ENCODE measurements at places on chromosomes 3 and 15.

DNA sequence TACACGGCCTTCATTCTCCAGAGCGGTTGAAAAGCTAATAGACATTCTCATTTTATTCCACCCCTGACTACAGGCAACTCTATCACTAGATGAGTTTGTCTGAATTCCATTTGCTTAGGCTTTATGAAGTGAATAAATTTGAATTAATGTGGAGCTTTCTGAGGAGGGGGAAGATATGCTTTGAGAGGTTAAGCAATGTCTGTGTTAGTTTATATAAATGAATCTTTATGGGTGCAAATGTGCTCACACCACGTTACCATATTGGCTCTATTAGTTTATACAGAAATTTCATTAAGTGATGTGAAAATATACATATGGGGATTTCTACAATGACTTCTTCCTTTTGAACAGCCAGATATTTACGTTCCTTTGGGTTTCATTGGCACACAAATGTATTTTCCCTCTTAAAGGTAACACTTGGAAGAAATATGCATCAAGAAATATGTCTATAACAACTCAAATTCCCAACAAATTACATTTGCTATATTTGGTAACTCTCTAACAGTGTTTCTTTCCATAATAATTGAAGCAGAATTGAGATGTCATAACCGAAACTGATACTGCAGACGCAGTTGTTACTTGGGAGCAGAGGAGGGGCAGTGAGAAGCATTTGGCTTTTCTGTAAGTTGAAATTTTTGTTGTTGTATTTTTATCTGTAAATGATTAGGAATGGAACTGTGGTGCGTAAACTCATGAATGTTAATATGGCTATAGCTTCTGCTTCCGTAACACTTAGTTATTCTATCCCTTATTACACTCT lies 359.4 kb downstream of the CACNA2D3 start:
- DNase-seq, result no peak

DNA sequence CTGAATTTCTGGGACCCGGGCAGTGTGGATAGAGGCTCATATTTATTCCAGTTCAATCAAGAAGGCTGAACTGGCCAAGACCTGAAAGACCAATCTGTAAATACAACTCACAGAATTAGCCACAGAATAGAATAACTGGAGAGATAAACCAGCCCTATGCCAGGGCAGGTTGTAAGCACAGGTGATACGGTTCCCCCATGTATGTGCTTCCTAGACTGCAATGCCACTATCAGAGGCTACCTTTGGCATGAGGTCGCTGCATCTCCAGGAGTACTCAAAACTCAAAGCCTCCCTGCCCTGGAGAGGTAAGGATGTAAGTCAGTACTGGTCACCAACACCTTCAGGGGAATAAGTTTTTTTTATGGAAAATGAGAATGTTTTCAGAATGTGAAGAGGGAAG lies 235.5 kb downstream of the NR1D2 start:
- DNase-seq, result no peak

DNA sequence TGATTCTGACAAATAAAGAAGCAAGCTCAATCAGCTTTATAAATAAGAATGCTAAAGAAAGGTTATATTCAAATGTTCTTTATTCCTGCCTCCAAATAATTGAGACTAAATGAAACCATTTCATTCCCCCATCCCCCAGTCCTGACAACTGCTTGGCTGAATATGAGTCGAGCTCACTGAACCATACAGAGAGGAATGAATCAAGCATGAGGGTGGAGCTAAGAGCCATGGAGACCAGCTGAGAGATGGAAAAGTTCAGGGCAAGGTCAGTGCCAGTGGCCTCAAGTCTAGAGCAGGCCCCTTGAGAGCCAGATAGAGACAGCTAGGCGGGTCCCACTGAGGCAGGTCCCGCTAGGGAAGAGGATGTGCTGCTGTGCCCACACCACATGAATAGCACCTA lies 188.7 kb upstream of the EIF1B start:
- DNase-seq, result no peak

GRCh38 chr3:129596194-129597086 lies 10.0 kb downstream of the PLXND1 start:
- no peak for DNase-seq

GRCh38 chr15:57506422-57506821 lies 85.3 kb upstream of the MYZAP start:
- DNase-seq, result no peak

GRCh38 chr3:150736316-150736719 lies 26.7 kb downstream of the SIAH2 start:
- no peak for DNase-seq

GRCh38 chr3:160697637-160698380 lies 20.8 kb downstream of the ARL14 start:
- no peak for DNase-seq

DNA sequence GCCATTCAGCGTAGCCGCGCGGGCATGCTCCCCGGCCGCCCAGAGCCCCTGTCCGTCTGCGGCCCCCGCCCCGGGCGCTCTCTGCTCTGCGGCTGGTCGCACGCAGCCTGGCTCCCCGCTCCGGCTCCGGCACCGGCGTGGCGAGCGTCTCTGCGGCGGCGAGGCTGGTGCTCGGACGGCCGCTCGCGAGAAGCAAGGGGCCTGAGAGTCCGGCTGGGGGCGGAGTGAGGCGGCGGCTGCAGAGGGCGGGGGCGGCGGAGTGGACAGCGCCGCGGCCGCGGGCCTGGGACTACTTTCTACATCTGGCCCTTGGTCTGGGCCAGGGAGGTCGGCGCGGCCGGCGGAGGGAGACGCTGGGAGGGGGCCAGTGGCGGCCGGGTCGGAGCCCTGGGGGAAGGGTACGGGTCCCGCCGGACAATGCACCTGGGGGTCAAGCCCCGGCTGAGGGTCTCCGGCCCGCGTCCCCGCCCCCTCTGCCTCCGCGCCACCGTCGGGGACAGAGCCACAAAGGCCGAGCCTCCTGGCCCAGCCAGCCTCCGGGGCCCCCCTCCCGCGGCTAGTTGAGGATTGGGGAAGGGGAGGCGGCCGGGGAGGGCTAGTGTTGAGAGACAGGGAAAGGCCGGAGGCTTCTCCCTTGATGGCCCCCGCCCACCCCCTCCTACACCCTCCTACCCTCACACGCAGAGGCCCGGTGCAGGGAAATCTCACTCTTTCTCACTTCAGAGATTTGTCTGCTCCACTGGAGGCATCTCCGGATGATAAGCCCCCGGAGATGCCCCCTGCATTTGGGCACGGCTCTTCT lies at the start of gene PRTG:
Gene PRTG, minus strand, starts transcription at position 226 of the 802 bp plus-strand sequence. Its CDS starts 221 bp downstream, at position 5.
- no peak for DNase-seq

- no peak for DNase-seq
Measured at GRCh38 chr3:164155400-164155799, 922.9 kb downstream of the SI start.

DNA sequence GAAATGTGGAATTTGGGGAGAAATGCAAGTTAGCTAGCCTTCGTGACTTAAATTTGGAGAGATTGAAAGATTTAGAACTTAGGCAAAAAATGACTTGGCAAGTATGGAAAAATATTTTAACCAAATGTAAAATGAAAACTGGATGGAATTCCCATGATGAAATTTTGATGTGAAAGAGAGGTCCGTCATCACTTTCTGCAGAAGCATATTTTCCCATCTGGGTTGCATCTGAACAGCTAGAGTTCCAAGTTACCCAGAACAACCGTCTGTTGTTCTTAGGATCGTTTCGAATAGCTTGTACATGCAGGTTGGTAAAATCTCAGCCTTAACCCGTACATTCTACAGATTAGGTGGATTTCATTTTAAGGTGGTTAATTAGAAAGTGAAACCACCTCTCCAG lies 136.3 kb downstream of the GHSR start:
- DNase-seq, result no peak
